ENCODE measurements at places on chromosomes 6 and 20.

DNA sequence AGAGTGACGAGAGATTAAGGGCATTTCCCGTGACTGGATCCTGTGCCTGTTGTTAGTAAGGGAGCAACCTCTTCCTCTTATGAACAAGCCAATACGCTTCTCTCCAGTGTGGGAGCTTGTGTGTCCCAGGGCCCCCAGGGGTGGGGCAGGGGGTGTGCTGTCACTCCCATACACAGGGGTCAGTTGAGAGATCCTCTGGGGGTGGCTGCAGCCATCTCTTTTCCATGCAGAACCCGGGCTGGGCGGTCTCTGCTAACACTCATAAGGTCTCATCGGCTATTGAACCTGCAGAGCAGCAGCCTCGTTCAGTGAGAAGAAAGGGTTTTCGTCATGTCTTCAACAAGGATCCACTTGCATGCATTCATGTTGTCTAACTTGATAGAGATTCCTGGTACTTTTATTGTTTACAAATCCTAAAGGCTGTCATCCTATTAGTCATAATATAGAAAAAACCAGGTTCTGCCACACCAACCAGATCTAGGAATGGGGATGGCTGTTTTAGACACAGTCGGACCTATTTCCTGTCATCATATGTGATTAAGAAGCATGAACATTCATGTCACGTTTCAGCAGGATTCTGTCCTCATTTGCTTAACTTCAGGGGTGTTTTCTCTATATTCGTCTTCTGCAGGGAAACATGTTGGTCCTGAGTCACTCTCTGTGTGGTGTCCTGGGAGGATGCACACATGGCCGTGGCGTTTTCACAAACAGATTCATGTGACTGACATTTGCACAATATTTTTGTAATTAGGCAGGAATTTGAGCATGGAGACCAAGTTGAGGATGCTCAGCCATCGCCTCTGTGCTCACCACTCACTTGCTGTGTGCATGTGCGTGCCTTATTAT lies 13.3 kb upstream of the THBS2 start:
- no peak for DNase-seq

DNA sequence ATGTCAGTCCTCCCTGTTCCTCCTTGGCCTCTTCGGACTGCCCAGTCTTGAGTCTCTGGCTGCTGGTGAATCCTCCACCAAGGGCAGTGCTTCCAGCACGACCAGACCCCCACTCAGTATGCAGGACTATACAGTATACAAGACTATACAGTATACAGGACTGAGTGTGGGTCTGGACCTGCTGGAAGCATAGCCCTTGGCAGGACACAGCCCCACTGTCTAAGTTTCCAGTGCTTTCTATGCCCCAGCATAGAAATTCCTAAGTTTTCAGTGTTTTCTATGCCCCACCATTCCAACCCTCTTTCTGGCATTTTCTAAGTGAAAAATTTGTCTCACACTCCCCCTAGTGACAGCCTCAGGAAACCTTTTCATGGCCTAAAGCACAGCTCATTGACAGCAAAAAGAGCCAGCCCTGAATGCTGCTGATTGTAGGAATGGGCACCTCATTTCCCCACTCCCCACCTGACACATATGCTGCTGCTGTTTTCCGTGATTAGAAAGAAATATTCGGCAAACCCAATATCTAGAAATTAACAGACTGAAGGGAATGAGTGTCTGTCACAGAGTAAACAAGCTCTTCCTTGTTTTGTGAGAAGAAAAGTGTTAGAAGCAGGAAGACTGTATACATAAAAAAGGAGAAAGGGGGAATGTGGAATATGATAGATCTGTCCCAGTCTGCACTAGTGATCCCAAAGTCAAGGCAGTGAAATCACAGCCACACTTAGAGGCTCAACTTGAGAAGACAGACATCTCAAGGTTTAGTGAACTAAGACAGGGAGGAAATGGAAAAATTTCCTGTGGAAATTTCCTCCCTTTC lies 206.9 kb downstream of the IBTK start:
- no peak for DNase-seq

- DNase-seq, result peak; percentile 89
Observed at GRCh38 chr20:50115591-50116367, 2.8 kb upstream of the UBE2V1 start.

DNA sequence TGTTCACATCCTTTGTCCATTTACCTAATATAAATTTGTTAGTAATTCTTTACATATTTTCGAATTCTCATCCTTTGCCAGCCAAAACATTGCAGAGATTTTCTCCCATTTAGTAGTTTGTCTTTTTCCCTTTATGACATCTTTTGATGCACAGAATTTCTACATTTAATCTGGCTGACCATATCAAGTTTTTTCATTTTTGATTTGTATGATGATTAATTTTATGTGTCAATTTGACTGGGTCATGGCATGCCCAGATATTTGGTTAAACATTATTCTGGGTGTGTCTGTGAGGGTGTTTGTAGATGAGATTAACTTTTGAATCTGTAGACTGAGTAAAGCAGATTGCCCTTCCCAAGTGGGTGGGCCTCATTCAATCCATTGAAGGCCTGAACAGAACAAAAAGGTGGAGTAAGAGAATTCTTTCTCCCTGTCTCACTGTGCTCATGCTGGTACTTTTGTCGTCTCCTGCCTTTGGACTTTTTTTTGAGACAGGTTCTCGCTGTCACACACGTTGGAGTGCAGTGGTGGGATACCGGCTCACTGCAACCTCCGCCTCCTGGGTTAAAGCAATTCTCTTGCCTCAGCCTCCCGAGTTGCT lies 72.1 kb upstream of the EPB41L1 start:
- no peak for DNase-seq
